ENCODE measurements at places on chromosomes 4 and X. TPM values are rescaled to one million over a fixed set of nuclear protein-coding genes. Genes with fewer than 3 reads are reported as not detected.

ADGRG4 gene
- not detected for total RNA-seq

CRMP1 gene
- 16.0 TPM for total RNA-seq

EGFL6 gene
- total RNA-seq: not detected

HTR2C gene
- not detected for total RNA-seq

PAK3 gene
- total RNA-seq: 0.52 TPM

C4orf33 gene
- total RNA-seq: 7.6 TPM

PROM1 gene
- not detected for total RNA-seq

AREG gene
- 129 TPM for total RNA-seq

USO1 gene
- total RNA-seq: 63.8 TPM

ADGRL3 gene
- 27.1 TPM for total RNA-seq

FBXL5 gene
- total RNA-seq: 55.3 TPM

GPC3 gene
- total RNA-seq: 3.5 TPM

GPR50 gene
- total RNA-seq: not detected

PRKG2 gene
- total RNA-seq: 22.0 TPM

TRAM1L1 gene
- 5.2 TPM for total RNA-seq

MAGEB4 gene
- total RNA-seq: not detected

ATP2B3 gene
- total RNA-seq: not detected

GPC4 gene
- total RNA-seq: 3.9 TPM

CBR4 gene
- total RNA-seq: 13.6 TPM

NOP14 gene
- total RNA-seq: 14.1 TPM

ARX gene
- not detected for total RNA-seq

EVC2 gene
- 11.7 TPM for total RNA-seq

SSX4 gene
- total RNA-seq: not detected

SPARCL1 gene
- total RNA-seq: 1.0 TPM

TRAPPC2 gene
- total RNA-seq: 5.6 TPM

NKX6-1 gene
- total RNA-seq: 0.56 TPM

GAGE12F gene
- total RNA-seq: not detected

PAGE2 gene
- total RNA-seq: not detected

MND1 gene
- total RNA-seq: 5.3 TPM

TMEM271 gene
- total RNA-seq: not detected

HS3ST1 gene
- 0.40 TPM for total RNA-seq

RBM3 gene
- total RNA-seq: 260 TPM

ASB12 gene
- total RNA-seq: not detected

SH2D1A gene
- not detected for total RNA-seq

LINC00632 gene
- total RNA-seq: 22.1 TPM

P2RY4 gene
- total RNA-seq: 0.13 TPM

USP17L21 gene
- not detected for total RNA-seq

PDCL2 gene
- not detected for total RNA-seq

BEX2 gene
- 1.6 TPM for total RNA-seq

CENPVL2 gene
- not detected for total RNA-seq

HSFX2 gene
- total RNA-seq: 0.40 TPM

WDFY3 gene
- 32.0 TPM for total RNA-seq

THAP9 gene
- 1.2 TPM for total RNA-seq
